ENCODE measurements at places on chromosomes 13 and 19.

GRCh38 chr13:98143601-98144026, 720 bp downstream of the FARP1 start:
- DNase-seq: no peak

DNA sequence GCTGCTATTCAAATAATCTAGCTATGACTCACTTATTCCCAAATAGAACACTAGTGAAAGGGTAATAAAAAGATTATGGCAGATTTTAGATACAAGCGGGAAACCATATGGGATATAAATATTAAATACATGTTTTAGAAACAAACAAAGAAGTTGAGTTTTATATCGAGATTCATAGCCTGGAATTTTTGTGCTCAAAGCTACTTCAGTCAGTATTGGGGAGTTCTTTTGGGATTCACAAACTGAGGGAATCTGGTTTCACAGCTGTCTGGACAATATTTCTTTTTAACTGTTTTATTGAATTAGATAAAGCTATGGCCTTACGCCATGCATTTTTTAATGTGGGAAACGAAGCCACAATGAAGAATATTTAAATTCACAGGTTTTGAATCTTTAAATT, 257.1 kb upstream of the PCDH20 start:
- DNase-seq: no peak

DNA sequence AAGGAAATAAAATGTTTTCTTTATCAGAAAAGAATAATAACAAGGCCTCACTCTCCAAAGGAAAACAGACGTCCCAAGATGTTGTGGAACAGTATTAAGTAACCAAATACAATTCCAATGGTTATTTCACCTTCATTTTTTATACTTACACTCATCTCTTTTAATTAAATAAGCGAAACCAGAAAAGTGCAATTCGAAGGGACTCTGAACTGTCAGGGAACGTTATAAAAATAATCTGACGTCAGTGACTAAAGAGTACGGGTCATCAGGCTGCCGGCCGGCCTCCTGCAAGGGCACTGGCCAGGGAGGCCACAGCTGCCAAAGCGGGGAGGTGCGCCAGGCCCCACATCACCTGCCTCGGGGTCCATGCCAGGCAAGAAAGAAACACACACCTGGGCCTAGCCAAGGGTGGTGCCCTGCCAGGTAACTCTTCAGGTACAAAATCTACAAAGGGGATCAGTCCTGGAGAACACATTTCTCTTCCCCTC, 61.2 kb downstream of the CDADC1 start:
- no peak for DNase-seq

DNA sequence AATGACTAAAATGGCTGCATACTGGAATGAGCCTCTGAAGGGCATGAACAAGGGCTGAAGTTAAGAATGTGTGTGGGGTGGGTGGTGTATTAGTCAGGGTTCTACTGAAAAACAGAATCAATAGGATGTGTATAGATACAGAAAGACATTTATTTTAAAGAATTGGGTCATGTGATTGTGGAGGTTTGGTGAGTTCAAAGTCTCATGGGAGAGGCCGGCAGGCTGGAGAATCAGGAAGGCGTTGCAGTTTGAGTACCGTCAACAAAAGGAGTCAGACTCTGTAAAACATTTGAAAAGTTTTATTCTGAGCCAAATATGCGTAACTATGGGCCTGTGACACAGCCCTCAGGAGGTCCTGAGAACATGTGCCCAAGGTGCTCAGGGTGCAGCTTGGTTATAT, 24.5 kb upstream of the CYSLTR2 start:
- no peak for DNase-seq

- DNase-seq: no peak
Measured at GRCh38 chr13:84296401-84296800, 414.1 kb upstream of the SLITRK1 start.

GRCh38 chr13:113653264-113654174, 4.5 kb downstream of the ATP4B start:
- DNase-seq: no peak

- DNase-seq: no peak
Measured at GRCh38 chr13:93298713-93299112, 72.1 kb downstream of the GPC6 start.

DNA sequence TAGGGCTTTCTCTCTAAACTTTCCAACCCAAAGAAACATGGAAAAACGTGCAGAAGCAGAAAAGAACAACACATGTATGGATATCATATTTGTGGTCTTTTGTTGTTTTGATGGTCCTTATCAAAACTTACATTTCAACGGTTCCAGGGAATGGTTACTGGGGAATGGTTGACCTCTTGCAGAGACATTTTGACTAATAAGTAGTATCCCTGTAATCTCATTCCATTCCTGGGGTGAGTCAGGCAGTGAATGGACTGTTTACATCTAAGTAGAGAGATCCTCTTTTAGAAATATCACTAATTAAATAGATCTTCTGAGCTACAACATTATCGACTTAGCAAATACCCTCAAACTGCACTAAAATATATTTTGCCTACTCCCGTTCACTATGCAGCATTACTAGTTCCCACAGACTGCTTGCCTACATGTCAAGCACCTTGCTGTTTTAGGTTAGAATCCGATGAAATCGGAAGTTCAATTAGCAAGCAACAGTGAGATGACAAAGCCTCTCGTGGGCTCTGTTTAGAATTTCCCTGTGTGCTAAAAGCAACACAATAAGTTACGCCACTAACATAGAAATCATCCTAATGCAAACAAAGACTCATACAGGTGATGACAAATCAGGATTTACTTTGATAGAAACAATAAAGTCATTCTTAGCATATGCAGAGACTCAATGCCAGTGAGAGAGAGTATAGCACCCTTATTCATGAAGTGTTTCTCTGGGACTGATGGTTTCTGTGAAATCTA, 797.7 kb upstream of the ARGLU1 start:
- no peak for DNase-seq

DNA sequence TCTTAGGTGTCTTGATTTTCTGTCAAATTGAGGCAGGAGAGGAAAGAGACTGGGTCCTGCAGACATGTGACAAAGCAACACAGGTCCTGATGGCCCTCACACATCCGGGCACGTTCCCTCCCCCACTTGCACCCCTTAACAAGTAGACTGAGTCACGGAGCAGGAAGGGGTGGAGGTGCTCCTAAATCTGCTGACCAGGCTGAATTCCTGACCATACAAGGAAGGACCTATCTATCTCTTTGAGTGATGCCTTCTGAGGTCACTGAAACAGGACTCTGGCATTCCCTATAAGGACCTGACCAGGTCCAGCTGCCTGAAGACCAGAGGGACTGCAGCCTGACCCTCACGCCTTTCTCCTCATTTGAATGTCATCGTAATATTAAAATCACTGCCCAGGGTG, 250.3 kb downstream of the COL4A1 start:
- DNase-seq: no peak

GRCh38 chr19:7701654-7702457, at the start of gene FCER2:
FCER2 (minus strand) TSS chr19:7702131; CDS start chr19:7699760, 2,371 bp downstream.
- DNase-seq: no peak

- no peak for DNase-seq
Measured at GRCh38 chr19:28242317-28242927, 970.5 kb downstream of the UQCRFS1 start.

GRCh38 chr19:13997631-13997962, 8.5 kb downstream of the RFX1 start:
- no peak for DNase-seq

- DNase-seq: no peak
Measured at GRCh38 chr19:56155124-56155687, 14.1 kb downstream of the ZNF444 start.

- no peak for DNase-seq
Measured at GRCh38 chr13:48220981-48221685, 11.9 kb upstream of the ITM2B start.

DNA sequence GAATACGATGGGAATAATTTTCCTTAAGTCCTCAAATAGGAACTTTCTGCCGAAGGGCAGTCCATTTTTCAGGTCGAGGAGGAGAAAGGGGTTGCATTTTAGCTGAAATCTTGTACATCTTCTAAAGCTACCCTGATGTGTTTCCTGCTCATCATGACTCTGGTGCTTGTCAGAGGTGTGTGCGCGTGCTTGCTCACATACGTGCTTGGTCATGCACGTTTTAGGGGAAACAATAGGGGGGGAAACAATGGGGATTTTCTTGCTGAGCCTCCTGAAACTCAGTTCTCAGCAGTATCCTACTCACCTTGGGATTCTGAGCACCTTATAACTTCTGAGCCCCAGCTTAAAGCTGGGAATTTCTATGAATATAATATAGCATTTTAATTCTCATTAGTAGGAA, 44.7 kb downstream of the TM9SF2 start:
- no peak for DNase-seq

- no peak for DNase-seq
Measured at GRCh38 chr13:113836768-113837559, 26.9 kb downstream of the GAS6 start.

DNA sequence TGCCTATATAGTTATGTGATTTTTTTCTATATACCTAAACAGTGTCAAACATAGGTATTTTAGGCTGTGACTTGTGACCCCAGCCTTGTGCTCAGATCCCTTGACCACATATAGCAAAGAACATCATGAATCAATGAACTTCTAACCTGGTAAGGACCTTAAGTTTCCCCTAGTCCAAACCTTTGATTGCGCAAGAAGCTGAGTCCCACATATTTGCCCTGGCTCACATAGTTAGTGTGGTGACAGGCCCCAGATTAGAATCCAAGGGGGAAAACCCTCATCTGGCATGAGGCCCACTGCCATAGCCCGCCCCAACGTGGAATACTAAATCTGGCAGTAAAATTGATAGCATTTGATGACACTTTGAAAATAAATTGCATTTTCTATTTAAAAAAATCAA, 171.8 kb downstream of the MZT1 start:
- DNase-seq: no peak

Data from stimulated activated CD4-positive, alpha-beta T cell treated with anti-CD3 and anti-CD28 coated beads, Interleukin-1b, Interleukin-23, amount 100 ng/mL, for 1 hour (primary cell).